A549 treated with CORT108297 at 1 μM for 4 hours (cell line): ENCODE measurements at places on chromosomes 2 and 18. TPM values are rescaled to one million over a fixed set of nuclear protein-coding genes. Genes with fewer than 3 reads are reported as not detected.

Gene UGT1A8
- 0.05 to 0.07 TPM (median 0.05 TPM) in 3 of 5 replicates, not detected in the others for total RNA-seq

Gene ACMSD
- total RNA-seq: not detected in 5 replicates

Gene VAMP5
- 0.24 to 0.55 TPM in 2 of 5 replicates, not detected in the others for total RNA-seq

Gene DLGAP1
- 0.01 to 0.04 TPM in 2 of 5 replicates, not detected in the others for total RNA-seq

Gene ACOXL
- not detected in 5 replicates for total RNA-seq

Gene RAB6C
- total RNA-seq: not detected in 5 replicates

Gene FANCL
- 25.5 to 34.4 TPM (median 28.6 TPM) in 5 replicates for total RNA-seq

Gene EDAR
- total RNA-seq: 0.01 to 0.02 TPM in 2 of 5 replicates, not detected in the others

Gene PROKR1
- total RNA-seq: not detected in 5 replicates

Gene IL36A
- not detected in 5 replicates for total RNA-seq

Gene PSTPIP2
- 0.22 to 0.44 TPM (median 0.27 TPM) in 5 replicates for total RNA-seq

Gene ALPI
- total RNA-seq: not detected in 5 replicates

Gene MERTK
- 1.7 to 2.0 TPM (median 1.8 TPM) in 5 replicates for total RNA-seq

Gene UNC50
- total RNA-seq: 43.7 to 47.8 TPM (median 46.0 TPM) in 5 replicates

Gene DPP10
- total RNA-seq: not detected in 5 replicates

Gene TNFRSF11A
- 5.3 to 9.0 TPM (median 7.6 TPM) in 5 replicates for total RNA-seq

Gene GPR75
- total RNA-seq: 1.3 to 1.8 TPM (median 1.5 TPM) in 5 replicates

Gene SOX11
- total RNA-seq: not detected in 5 replicates

Gene PIEZO2
- total RNA-seq: 0.44 to 1.1 TPM (median 0.51 TPM) in 5 replicates

Gene CFAP65
- total RNA-seq: 0.15 to 0.24 TPM (median 0.20 TPM) in 5 replicates

Gene ANKRD53
- total RNA-seq: 0.05 to 0.11 TPM in 2 of 5 replicates, not detected in the others

Gene CRYGC
- total RNA-seq: not detected in 5 replicates

Gene RFTN2
- 0.01 TPM in 1 of 5 replicates, not detected in the others for total RNA-seq
